Stimulated activated CD8-positive, alpha-beta memory T cell treated with anti-CD3 and anti-CD28 coated beads, Interleukin-4, amount 100 ng/mL, for 1 hour (primary cell): ENCODE measurements at places on chromosomes 7 and 10.

DNA sequence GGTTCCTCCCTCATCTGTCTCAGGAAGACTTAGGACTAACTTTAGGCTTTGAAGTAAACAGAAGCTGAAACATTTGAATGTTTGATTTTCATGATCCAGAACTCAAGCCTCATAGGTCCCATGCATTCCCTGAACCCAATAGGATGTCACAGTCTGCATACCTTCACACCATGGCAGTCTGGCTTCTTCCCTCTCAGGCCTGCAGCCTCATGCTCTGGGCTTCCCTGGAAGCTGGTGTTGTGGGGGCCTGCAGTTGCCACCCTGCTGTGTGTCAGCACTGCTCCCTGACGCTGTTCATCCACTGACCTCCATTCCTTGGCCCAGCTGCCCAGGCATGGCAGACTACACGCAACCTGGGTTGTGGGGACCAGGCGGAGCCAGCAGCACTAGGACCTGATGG lies 267.5 kb upstream of the KAT6B start:
- DNase-seq, result no peak

DNA sequence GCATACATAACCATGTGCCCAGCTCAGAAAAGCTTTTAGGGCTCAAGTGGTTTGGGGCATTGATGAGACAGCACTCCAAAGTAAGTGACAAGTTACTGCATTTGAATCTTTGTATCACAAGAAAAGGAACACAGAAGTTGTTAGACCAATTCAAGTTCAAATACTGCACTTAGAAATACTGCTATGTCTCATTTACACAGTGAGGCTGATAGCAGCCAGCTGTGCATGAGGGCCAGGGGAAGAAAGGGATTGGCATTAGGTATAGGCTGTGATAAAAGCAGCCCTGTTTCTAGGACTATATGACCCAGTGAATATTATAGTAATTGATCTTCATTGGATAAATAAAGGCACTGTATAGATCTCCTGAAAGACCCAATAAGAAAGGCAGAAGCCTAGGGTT lies 197.8 kb upstream of the SORCS1 start:
- no peak for DNase-seq

- no peak for DNase-seq
These were observed 215.8 kb downstream of the PTPRN2 start for GRCh38 chr7:158371856-158372255.

DNA sequence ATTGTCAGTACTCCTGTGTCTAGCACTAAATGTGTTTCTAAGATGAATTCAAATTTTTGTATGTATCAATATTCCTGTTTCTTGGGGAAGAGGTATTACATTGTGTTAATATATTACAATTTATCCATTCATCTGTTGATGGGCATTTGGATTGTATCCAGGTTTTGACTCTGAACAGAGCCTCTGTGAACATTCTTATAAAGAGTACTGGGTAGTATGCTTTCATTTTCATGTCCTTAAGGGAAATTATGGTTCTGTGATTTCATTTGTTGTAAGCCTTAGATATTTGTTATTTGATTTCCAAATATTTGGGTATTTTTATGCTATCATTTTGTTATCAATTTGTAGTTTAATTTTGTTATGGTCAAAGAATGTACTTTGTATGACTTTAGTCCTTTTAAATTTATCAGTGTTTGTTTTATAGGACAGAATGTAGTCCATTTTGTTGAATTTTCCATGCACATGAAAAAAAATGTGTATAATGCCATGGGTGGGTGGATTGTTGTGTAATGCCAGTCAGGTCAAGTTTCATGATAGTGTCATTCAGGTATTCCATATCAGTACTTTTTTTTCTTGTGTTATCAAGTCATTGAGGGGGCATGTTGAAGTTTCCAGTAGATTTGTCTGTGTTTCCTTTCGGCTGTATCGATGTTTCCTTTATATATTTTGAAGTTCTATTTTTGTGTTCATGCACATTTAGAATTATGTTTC lies 38.4 kb downstream of the STAM start:
- no peak for DNase-seq

DNA sequence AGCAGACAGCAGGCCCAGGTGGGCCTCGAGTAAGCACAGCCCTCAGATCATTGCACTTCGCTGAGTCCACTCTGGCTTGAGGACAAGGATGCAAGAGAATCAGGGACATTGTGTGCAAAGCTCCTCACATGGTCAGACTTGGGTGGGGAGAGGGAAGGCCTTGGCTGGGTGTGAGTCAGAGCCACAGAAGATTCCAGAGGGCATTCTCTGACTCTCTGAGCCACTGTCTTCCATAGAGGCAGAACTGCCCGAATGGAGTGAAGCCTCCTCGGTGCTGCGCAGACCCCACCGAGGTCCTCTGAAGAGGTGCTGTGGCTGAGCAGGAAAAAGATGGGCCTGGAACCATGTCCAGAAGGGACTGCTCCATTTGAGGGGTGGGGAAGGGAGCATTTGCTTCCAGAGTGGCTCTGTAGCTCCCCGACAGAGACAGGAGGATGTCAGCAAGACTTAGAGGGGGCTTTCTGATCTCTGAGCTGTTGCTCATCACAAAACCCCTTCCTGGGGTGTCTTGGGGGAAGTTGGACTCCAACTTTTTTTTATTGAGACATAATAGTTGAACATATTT lies 120.8 kb downstream of the PTPN20 start:
- no peak for DNase-seq

GRCh38 chr10:67140641-67141040 lies 214.8 kb downstream of the LRRTM3 start:
- DNase-seq, result no peak

DNA sequence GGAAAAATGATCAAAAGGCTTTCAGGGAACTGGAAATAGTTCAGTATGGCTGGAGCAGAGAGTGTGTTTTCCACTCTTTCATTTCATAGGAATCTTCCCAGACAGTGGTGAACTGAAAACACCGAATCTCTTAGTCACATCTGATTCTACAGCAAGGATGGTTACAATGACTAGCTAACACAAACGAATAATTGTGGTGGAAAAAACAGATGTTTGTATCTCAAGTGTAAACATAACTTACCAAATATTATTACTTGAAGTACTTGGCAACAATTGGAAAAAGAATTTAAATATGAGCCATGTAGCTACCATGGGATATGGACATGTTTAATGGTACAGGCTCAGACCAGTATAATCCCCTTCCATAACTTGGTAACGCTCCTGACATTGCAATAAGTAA lies 21.1 kb upstream of the BPGM start:
- DNase-seq, result no peak

DNA sequence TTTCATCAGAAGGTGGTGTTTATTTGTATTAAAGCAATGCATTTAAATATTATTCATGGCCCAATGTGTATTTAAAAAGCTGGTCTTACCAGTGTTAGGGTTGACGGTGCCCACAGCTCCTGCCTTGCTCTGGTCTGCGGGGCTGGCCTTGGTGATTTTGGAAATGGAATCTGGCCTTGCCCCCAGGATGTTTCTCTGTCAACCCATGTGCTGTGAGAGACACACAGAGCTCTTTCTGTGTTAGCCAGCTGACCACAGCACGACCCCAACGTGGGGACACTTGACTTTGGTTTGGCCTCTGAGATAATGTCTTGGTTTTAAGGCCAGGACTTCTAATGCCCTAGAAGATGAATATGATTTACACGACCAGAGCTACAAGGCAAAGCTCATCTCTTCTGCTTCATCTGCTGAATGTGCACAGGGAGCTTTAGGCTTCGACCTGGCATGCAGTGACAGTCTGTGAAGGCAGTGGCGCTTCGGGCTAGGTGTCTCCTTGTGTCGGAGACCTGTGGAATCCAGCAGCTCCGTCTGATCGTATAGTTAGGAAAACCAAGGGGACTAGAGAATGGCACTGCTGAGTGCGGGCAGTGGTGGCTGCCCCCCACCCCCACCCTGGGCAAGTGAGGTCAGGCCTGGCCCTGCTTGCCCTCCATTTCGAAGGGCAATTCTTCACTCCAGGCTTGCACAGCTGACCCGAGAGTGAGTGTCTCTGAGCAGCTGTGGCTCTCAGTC lies 246.1 kb downstream of the EBF3 start:
- no peak for DNase-seq

GRCh38 chr10:68560186-68560942 lies at the start of gene TET1:
Gene TET1, plus strand, starts transcription at chr10:68560337. Its CDS starts 12,002 bp downstream, at chr10:68572339.
- no peak for DNase-seq

DNA sequence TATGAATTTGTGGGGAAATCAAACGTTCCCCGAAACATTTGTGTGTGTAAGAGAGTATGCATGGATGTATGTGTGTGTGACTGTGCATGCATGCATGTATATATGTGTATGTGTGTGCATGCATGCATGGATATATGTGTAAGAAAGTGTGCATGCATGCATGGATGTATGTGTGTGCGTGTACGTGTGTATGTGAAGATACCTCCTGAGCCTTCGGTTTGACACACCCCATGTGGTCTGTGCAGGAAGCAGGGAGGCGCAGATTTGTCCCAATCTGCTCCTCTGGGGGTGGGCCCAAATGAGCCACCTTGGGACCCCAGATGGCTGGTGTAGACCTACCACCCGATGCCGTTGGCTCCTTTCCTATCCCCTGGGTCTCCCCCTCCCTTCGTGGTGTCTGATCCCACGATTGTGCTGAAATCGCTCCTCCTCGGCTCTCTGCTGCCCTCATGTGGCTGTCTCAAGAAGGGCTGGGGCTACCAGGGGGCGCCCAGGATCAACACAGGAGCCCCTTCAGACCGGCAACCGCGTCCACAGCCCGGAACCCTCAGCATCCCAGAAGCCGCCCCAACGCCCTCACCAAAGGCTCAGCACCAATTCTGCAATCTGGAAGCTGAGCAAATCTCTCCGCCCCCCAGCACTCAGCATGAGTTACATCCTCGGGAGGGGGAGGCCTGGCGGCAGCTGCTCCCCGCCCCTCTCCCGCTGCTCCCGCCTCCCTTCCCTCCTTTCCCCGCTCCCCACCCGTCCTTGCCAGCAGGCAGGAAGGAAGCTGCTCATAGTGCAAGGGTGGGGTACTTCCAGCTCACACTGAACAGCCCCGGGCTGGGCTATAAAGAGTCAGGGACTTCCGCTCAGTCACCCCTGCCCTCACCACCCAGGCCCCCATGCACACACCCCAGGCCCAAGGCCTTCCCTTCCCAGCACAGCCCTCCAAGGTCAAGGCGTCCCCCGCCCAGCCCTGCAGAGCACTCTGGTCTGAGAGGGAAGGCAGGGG lies 2.3 kb upstream of the NOS3 start:
- no peak for DNase-seq

DNA sequence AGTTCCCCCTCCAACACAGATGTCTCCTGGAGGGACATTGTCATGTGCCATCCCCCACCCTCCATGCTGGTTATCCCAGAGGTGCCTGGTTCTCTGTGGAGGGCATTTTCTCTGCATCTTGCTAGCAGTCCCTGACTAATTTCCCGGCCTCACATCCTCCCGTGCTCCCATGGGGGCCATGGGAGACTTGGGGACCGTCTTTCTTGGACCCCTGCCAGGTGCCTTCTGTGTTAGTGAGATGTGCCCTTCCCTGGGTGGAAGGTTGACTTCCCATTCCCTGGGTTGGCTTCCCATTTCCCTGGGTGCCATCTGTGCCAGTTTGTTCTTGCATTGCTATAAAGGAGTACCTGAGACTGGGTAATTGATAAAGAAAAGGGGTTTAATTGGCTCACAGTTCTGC lies 22.5 kb upstream of the GNA12 start:
- DNase-seq, result no peak

- no peak for DNase-seq
These were observed 20.3 kb downstream of the SCART1 start for GRCh38 chr10:133474027-133474426.

DNA sequence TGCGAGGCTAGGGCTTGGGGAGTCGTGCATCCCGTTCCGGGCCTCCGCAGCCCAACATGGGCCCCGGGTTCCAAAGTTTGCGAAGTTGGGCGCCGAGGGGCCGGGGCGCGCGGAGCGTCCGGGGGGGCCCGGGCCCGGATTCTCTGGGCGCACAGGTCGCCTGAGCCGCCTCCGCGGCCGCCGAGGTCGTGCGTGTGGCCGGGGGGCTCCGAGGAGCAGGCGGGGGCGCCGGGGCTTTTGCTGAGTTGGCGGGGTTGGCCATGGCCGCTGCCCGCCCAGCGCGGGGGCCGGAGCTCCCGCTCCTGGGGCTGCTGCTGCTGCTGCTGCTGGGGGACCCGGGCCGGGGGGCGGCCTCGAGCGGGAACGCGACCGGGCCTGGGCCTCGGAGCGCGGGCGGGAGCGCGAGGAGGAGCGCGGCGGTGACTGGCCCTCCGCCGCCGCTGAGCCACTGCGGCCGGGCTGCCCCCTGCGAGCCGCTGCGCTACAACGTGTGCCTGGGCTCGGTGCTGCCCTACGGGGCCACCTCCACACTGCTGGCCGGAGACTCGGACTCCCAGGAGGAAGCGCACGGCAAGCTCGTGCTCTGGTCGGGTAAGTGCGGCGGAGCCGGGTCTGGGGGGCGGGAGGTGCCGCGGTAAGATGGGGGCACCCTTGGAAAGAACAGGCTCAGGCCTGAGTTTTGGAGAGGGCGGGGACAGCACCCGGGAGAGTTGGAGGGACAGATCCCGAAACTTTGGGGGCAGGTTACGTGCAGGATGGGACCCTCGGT lies 643 bp downstream of the SMO start:
- no peak for DNase-seq

- DNase-seq, result no peak
These were observed 36.6 kb downstream of the PLPP4 start for GRCh38 chr10:120493411-120494312.

- no peak for DNase-seq
These were observed 14.7 kb downstream of the FGF8 start for GRCh38 chr10:101761226-101761625.
